ENCODE measurements at places on chromosomes 1 and 21.

DNA sequence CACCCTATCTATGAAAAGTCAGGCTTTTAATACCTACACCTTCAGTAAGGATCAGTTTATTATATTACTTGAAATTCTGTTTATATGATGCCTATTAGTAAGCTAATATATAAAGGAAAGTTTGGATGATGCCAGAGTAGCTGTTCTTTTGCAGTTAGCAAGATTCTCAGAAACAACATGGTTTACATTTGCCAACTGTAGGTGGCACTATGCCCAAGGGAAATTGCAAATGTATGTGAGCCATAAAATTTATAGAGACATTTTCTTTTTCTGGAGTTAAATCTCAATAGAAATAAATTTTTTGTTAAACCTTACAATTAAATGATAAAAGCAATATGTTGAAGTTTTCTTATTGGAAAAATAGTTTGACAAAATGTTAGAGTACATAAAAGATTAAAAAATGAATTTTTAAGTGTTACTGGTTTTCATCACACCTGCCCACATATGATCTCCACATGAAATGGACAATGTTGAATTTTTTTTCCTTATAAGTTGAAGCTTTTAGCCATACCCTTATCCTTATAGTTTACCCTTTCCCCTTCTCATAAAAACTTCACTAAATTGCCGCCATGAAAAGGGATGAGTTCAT is 32.1 kb upstream of the EPHX4 start:
- DNase-seq: peak; percentile 46

- DNase-seq: no peak
These were observed 176.0 kb downstream of the SEC16B start for GRCh38 chr1:177793900-177794299.

DNA sequence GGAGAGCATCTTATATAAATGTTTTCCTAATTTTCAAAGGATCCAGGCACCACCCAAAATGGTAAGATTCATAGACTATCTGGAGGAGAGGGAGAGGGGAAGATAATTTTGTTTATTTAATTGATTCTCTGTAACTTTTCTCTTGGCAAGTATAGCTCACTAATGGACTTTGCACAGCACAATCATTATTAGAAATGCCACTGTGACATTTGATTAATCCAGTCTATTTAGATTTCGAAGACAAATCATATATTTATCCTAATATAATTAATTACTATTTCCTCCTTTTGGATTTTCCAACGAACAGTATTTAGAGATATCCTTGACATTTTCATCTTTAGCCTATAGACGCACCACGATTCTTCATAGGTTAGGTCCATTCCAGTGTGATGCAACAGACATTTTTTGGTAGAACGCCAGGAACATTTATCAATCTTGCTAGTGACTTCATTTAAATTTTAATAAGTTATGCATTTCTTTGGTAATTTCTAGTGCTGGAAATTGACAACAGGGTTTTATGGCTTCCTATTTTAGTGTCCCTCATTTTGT is 152.4 kb downstream of the GRIK1 start:
- DNase-seq: no peak

- no peak for DNase-seq
These were observed 37.5 kb downstream of the CD46 start for GRCh38 chr1:207789386-207789785.

GRCh38 chr1:183100361-183100974 is 77.2 kb downstream of the LAMC1 start:
- no peak for DNase-seq

GRCh38 chr1:32276032-32276782 is 15.7 kb upstream of the HDAC1 start:
- DNase-seq: no peak

- DNase-seq: peak; percentile 82
These were observed 18.3 kb upstream of the PLEKHA6 start for GRCh38 chr1:204377800-204378668.

GRCh38 chr1:153678519-153679336 is at the start of gene NPR1:
Gene NPR1 (plus strand): TSS chr1:153678688. CDS start chr1:153679109, 421 bp downstream.
- peak; percentile 38 for DNase-seq

- no peak for DNase-seq
These were observed 396.5 kb upstream of the LRRC7 start for GRCh38 chr1:69171248-69171647.

DNA sequence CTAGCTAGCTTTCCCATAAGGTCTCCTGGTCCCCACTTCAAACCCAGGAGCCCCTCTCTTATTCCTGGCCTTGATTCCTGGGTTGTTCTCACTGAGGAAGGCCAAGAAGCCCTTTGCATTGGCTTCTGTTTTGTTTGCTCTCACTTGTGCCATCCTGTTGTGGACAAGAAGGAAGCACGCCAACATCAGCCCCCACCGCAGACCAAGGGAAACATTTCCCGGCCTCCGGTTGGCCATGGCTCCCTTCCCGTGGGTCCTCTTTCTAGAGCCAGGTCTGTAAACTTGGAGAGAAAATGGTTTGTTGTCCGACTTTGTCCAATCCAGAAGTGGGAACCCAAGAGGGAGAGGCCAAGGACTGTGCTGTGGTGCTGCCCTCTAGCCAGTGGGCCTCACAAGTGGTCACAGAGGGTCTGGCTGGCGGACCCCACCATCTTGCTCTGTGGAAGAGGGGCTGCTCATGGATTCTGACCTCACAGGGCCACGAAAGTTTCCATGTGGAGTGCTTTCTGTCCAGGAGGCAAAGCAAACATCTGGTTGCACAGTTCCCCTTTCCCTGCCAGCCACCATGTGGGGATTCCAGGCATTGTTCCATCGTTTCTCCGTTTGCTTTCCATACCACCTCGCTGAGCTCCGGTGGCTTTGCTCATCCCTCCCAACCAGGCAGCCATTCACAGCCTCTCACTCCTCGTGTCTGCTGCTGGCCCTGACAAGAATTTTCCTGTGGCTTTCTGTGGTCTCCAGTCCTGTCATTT is 18.9 kb upstream of the TENT5C start:
- DNase-seq: no peak

GRCh38 chr1:98963064-98963758 is 41.5 kb downstream of the PLPPR5 start:
- DNase-seq: no peak

- DNase-seq: no peak
These were observed 62.0 kb downstream of the PCNX2 start for GRCh38 chr1:233233508-233234040.

- DNase-seq: no peak
These were observed 20.9 kb downstream of the NOS1AP start for GRCh38 chr1:162090378-162090777.

- DNase-seq: no peak
These were observed 75.7 kb downstream of the CRB1 start for GRCh38 chr1:197343663-197344273.

- no peak for DNase-seq
These were observed 9.6 kb downstream of the FMO5 start for GRCh38 chr1:147215540-147215916.

DNA sequence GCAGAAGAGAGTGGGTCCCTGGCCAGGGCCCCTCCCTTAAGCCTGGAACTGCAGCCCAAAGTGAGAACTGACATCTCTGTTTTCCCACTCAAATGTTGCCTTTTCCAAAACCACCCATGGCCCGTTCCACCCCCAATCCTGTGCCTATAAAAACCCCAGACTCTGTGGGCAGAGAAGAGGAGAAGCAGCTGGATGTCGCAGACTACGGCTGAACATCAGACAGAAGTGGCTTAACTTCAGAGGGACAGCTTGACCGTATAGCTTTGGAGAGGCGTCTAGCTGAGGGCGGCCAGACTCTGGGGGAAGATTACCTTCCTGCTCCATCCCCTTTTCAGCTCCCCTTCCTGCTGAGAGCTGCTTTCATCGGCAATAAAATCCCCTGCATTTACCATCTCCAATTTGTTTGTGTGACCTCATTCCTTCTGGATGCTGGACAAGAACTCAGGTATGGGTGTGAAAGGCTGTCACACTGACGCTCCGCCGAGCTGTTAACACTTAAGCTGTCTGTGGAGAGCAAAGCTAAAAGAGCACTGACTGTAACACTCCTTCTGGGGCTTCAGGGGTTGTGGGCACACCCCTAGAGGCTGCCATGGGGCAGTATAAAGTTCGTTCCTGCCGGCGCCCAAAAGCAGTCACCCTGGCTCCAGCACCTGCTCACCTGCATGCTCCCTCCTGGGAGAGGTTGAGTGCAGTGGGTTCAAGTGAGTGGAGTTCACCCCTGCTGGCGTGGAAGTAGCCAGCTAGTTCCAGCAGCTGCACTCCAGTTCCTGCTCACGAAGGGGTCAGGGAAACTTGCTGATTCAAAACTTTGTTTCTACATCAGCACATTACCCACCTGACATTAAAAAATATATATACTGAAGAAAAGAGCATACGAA is 19.6 kb upstream of the ERO1B start:
- no peak for DNase-seq

DNA sequence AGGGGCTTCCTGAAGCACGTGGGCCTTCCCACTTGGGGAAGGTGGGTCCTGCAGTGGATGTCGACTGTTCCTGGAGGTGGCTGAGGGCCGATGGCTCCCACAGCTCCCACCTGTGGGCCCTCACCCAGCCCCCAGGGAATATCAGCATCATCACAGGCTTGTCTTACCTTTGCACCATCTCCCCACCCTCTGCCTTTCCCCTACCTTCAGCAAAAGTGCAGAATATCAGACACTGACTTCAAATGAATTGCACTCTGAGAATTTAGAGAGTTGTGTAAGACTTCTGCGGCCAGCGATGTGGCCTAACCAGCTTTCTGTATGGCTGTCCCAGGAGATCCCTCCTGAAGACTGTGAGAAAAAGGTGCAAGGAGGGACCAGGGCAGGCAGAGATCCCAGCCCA is 105.4 kb downstream of the PRDM2 start:
- DNase-seq: no peak

- no peak for DNase-seq
These were observed 279.1 kb upstream of the C1orf105 start for GRCh38 chr1:172141341-172141881.

DNA sequence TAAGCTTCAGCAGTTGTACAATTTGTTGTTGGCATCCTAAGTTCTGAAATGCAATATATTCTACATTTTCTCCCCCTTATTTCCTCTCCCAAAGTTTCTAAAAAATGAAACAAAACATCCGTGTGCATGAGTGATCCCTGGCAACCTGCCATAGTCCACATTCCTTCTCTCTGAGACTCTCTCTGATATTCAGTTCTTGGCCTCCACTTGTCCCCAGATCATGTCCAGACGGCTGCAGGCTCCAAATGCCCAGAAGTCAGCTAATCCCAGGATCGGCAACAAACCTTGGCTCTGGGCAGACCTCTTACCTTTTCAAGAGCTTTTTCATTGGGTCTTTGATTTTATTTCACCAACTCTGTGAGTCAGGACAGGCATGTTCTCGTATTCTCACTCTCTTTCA is 187.8 kb downstream of the ETS2 start:
- DNase-seq: no peak

DNA sequence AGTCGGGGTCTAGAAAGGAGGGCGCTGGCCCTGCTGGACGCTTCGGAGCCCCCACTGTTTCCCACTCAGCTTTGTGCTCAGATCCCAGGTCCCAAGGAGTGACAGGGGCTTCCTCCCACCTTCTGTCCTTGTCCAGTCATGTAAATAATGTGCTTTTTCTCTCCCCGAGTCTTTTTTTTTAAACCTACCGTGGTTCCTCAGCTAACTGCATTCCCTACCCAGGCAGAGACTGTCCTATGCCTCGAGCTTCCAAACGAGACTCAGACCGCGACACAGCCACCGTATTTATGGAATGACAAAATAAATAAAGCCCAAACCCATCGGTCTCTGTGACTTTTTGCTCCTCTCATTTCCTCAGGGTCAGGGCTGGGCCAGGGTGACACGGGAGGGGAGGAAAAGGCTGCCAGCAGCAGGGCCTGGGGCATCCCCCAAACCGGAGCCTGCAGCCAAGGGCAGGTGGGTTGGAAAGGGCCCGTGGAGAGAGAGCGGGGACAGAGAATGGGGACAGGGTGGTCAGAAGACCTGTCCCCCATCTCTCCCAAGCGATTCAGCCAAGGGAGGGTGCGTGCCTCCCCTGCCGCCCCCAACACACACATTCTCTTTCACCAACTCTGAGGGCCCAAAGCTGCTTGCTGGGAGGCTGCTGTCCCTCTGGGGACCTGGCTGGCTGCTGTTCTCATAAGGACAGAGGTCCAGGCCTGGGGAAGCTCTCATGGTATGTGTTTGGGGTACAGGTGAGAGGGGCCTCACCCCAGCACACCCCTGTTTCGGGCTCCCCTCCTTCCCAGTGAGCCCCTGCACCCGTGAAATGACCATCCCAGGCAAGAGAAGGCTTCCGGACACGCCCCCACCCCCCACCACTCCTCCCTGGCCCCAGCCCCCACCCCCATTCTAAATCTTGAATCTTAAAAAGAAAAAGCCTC is 55.4 kb downstream of the KCNAB2 start:
- no peak for DNase-seq

DNA sequence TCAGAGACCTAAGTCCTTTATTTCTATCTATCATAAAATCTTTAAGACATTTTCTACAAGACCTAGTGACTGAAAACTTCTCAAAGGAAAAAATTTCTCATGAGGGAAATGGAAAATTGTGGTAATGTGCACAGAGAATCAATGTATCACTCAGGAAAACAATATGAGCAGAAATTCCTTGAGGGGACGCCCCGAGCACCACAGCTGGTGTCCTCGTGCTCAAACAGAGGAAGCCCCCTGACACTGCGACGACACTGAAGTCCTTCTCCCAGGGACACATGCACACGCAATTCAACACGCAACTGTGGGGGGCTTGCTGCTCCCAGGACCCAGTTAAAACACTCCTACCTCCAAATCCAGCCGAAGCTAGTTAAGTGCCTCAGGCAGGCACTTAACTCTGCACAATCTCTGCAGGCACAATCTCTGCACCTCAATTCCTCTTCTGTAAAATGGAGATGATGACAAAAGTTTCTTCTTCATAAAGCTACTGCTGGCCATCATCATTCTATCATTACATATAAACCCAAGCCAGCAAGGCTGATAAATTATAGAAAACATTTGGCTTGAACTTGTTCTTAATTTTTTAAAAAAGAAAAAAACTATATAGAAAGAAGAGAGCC is 16.0 kb downstream of the ZBTB17 start:
- no peak for DNase-seq

DNA sequence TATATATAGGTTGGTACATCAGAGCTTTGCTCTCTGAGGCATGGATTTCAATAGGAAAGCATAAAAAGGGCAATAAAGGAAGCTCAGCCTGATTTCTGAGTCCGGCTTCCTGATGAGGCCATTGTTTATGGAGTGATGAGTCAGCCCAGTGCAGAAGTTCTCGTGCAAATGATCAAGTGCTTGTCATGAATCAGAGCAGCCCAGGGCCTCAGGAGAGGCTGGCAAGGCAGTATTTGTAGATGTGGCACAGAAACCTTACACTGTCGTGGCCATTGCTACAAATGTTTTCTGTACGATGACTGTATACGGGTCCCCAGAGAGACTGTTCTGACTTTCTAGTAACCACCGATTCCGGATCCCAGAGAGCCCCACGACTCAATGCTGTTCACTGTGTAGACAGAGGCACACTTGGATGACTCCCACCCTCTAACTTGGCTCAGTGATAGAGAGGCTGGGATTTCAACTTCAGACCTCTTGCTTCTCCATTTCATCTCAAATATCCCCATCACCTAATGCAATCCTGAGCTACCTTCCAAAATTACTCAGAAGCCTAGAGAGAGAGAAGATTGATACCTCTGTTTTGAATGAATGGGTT is 26.8 kb downstream of the UMODL1 start:
- peak; percentile 29 for DNase-seq

- no peak for DNase-seq
These were observed 15.4 kb downstream of the NOL9 start for GRCh38 chr1:6538956-6539355.

GRCh38 chr1:178330848-178331497 is 165.8 kb downstream of the CLEC20A start:
- DNase-seq: peak; percentile 24

All from NCI-H146 (cell line).